ENCODE measurements at places on chromosomes 12 and 14.

GRCh38 chr12:130966443-130967030 lies 12.8 kb downstream of the ADGRD1 start:
- DNase-seq, result no peak

DNA sequence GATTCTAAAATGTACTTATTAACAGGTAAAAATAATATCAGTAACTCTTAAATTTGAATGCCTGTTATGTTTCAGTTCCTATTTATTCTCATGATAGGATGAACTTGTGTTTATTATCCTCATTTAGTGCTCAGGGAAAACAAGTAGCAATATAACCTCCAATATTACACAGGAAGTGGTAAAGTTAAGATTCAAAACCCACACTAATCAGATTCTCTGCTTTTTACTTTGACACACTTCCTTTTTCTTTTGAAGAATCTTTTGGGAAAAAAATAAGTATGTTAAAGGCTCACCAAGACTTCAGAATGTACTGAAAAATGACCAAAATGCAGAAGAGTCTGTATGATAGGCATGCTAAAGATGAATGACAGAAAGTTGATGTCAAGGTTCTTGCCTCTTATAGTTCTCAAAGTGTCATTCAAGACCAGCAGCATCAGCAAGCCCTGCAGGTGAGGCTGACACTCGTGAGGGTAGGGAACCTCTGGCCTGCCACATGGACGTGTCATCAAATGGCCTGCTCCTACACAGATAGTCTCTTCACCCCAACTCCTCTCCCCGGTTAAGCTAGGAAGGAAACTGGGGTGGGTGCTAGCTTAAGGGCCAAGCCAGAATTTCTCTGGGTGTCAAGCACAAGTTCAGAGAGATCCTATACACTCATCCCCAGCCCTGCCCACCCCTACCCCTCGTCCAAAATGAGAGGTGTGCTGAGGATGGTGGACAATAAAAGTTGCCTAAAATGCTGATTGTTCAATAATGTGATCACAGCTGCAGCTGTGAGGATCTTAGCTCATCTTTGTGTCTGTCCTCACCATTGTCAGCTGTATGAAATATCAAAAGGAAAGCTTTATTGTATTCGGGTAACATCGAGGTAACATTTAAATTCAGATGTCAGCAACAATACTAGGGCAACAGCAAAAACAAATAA lies 6.3 kb downstream of the TBPL2 start:
- no peak for DNase-seq

- DNase-seq, result no peak
Observed at GRCh38 chr14:99072433-99072832, 199.6 kb downstream of the BCL11B start.

- no peak for DNase-seq
Observed at GRCh38 chr14:77868552-77869285, 68.8 kb downstream of the ADCK1 start.

DNA sequence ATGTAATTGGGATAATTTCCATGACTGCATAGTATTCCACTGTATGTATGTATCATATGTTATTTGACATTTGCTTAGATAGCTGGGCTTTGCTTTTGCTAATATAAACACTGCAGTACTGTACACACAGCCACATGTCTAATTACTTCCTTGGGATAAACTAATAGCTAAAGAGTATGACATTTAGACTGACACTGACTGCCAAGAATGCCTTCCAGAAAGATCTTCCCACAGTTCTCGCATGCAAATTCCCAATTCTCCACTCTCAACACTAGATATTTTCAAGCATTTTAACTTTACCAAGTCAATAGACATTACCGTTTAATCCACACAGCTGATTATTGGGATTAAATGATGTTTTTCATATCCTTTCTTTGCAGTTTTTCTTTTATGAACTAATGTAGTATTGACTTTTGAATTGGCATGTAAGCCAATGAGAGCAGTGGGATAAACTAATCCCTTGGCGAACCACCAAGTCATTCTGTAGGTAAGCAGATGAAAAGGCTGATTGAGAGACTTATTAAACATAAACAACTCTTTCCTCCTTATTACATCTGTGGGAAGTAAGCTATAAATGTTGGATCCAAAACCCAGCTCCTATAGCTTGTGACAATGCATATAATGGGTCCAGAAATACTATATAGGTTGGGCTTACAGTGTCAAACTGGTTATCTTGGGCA lies 55.5 kb downstream of the STON2 start:
- DNase-seq, result no peak

DNA sequence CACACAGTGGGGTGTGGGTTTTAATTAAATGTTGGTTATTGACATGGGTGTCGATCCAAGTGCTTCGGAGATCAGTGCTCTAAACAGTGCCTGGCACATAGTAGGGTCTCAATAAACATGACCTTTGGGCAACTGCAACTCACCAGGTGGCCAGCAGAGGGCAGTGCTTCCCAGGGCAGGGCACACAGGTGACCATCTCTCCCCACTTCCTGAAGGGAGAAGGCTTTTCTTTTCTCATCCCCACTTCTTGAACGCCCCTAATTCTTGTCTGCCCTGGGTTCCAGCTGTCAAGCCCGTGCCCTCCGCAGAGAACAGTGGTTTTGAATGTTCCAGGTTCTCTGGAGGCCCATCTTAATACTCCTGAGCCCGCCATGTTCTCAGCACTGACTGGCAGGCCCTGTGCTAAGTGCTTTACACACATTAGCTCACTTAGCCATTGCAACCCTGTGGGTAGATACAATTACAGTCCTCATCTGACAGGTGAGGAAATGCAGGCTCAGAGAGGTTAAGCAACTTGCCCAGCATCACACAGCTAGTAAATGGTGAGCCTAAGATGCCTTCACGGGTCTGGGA lies 16.3 kb downstream of the RAPGEF3 start:
- peak; percentile 66 for DNase-seq

GRCh38 chr12:76020731-76021672 lies 10.6 kb downstream of the PHLDA1 start:
- DNase-seq, result no peak

- no peak for DNase-seq
Observed at GRCh38 chr12:91110311-91110924, 876 bp downstream of the LUM start.

DNA sequence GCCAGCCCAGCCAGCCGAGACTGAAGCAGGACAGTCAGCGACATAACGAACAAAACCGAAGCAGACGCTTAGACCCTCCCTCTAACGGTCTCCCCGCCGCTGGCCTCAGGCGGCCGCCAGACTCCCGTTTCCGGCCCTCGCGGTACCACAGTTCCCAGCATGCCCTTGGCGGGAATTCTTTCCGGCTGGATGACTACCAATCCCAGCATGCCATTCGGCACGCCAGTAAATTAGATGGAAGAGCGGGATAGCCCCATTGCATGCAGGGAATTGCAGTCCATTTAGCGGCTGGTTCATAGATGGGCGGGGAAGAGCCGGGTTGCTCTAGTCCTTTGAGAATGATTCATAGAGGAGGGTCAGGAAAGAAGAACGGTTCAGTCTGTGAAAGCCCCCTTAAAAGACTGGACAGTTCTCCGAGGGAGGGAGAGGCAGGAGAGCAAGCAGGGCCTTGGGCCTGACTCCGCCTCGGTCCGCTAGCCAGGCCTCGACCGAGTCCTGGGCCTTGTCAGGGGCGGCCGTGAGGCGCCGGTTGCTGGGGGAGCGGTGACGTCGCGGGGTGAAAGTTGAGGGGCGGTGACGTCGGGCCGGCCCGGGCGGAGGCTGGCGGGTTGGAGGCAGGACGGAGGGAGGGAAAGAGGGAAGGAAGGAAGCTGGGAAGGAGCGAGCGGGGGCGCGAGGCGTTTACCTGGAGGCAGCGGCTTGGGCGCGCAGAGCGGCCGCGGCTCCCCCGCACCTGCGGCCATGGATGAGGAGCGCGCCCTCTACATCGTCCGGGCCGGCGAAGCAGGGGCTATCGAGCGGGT lies at the start of gene RIC8B:
RIC8B (plus strand) TSS at position 678 of the 803 bp plus-strand sequence; CDS start at position 742, 64 bp downstream.
- peak; percentile 59 for DNase-seq

GRCh38 chr12:25957793-25958427 lies 572 bp upstream of the RASSF8 start:
- DNase-seq, result no peak

GRCh38 chr12:19261773-19262172 lies 132.2 kb downstream of the PLEKHA5 start:
- no peak for DNase-seq

GRCh38 chr14:93033983-93034670 lies 81.6 kb downstream of the ITPK1 start:
- DNase-seq, result peak; percentile 48

GRCh38 chr12:111424793-111425251 lies 19.1 kb downstream of the SH2B3 start:
- no peak for DNase-seq

GRCh38 chr14:21749306-21749868 lies 75.8 kb upstream of the OR4E1 start:
- DNase-seq, result no peak

GRCh38 chr12:27610374-27610773 lies 85.9 kb upstream of the REP15 start:
- no peak for DNase-seq

- no peak for DNase-seq
Observed at GRCh38 chr12:9872162-9872561, 3.0 kb upstream of the CLEC2B start.

- no peak for DNase-seq
Observed at GRCh38 chr14:52551696-52552062, 626 bp downstream of the TXNDC16 start.

GRCh38 chr12:72982356-72982755 lies 710.2 kb downstream of the TRHDE start:
- no peak for DNase-seq
